ENCODE measurements at places on chromosomes 1 and 21.

DNA sequence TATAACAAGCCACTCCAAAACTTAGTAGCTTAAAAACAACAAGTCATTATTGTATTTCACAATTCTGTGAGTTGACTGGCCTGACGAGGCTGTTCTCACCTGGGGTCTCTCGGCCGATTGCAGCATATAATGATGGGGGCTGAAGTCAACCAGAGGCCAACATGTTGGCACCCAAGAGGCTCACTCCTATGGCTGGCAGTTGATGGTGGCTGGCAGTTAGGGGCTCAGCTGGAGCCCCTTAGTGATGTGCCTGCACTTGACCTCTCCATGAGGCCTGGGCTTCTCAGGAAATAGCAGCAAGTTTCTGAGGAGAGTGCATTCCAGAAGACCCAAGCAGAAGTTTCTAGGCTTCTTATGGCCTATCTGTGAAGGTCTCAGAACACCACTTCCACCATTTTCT lies 459.4 kb downstream of the NPHP4 start:
- no peak for DNase-seq

DNA sequence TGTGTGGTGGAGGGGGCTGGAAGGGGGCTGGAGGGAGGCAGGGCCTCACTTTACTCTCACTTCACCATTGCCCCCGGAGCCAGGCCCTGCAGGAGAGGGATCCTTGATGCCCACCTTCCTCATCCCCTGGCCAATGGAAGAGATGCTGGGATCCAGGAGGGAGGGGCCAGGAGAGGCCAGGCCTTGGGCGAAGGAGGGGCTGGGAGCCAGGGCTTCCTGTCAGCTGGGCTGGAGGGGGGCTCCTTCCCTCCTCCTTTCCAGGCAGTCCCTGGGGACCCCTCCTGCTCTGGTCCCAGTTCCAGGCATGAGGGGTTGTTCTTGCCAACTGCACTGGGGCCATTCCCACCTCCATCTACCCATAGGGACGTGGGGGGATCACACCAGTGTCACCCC lies 5.7 kb downstream of the AHDC1 start:
- no peak for DNase-seq

DNA sequence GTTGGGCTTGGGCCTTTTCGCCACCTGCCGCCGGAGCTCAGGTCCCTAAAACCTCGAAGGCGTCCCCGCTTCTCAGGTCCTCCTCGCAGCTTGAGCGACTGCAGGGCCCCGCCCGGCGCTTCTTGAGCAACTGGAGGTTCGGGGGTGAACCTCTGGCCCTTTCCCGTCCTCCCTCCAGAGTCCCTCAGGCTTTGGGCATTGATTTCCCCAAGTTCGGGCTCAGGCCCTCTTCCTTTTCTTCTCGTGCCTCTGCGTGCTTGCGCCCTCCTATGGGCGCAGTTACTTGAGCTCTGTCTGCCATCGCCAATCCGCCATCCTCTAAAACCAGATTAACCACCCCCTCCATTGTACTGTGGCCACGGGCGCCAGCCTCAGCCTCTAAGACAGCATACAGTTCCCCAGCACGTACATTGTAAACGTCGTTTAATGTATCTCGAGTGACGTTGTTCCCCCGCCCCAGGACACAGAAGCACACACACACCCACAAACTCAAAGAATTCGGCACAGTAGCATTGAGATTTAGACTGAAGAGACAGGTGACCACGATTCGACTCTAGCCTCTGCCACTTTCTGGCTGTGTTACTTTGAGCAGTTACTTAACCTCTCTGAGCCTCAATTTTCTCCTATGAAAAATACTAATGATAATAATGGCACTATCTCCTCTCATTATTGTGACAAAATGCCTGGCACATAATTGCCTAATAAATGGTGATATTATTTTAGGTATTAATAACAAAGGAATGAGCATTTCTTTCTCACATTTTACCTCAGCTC lies 22.6 kb downstream of the BTG2 start:
- DNase-seq: peak; percentile 49

DNA sequence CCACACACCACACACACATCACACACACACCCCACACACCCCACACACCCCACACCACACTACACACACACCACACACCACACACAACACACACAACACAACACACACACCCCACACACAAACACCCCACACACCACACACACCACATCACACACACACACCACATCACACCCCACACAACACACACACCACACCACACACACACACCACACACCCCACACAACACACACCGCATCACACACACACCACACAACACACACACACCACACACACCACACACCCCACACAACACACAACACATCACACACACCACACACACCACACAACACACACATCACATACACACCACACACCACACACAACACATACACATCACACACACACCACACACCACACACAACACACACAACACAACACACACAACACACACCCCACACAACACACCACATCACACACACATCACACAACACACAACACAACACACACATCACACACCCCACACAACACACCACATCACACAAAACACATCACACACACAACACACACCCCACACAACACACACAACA lies 2.4 kb downstream of the LYPD8 start:
- DNase-seq: no peak

GRCh38 chr1:59560807-59561450 lies 253.8 kb upstream of the HOOK1 start:
- no peak for DNase-seq

DNA sequence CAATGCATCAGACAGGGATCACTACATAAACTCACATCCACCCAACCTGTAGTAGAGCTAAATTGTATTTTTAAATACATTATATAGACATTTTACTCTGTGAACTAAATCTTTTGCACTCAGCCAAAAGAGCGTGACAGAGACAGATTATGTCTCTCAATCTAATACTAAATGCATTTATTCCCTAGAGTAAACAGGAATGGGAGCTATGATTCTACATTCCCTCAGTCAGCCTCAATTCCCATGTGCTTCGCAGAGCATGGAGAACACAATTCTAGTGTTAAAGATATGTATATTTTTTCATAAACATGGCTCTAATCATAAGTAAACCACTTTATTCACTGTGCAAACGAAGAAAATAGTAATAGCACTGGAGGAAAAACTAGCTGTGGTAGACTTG lies 16.5 kb downstream of the PIGK start:
- no peak for DNase-seq

DNA sequence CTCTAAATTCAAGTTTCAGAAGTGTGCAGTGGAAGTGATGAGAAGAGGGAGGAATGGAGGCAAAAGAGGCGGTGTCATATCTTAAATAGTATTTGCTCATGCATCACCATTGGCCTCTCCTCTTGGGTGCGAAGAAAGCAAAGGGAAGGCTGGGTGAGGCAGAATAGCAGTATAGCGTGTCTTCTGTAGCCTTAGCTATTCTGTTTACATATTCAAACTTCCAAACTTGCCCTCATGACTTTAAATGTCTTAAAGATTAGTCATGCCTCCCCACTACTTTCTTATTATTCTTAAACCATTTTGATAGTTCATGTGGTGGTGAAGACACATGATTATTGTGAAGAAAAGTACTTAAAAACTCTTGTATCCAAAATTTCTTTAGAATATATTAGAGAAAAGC lies 104.6 kb upstream of the TENT5C start:
- DNase-seq: peak; percentile 70

- DNase-seq: no peak
These were observed 12.7 kb downstream of the COL6A2 start for GRCh38 chr21:46110499-46111192.

DNA sequence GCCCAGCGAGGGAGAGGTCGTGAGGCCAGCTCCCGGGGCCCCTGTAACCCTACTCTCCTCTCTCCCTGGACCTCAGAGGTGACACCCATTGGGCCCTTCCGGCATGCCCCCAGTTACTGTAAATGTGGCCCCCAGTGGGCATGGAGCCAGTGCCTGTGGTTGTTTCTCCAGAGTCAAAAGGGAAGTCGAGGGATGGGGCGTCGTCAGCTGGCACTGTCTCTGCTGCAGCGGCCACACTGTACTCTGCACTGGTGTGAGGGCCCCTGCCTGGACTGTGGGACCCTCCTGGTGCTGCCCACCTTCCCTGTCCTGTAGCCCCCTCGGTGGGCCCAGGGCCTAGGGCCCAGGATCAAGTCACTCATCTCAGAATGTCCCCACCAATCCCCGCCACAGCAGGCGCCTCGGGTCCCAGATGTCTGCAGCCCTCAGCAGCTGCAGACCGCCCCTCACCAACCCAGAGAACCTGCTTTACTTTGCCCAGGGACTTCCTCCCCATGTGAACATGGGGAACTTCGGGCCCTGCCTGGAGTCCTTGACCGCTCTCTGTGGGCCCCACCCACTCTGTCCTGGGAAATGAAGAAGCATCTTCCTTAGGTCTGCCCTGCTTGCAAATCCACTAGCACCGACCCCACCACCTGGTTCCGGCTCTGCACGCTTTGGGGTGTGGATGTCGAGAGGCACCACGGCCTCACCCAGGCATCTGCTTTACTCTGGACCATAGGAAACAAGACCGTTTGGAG lies 23.7 kb upstream of the TNFRSF1B start:
- DNase-seq: no peak

DNA sequence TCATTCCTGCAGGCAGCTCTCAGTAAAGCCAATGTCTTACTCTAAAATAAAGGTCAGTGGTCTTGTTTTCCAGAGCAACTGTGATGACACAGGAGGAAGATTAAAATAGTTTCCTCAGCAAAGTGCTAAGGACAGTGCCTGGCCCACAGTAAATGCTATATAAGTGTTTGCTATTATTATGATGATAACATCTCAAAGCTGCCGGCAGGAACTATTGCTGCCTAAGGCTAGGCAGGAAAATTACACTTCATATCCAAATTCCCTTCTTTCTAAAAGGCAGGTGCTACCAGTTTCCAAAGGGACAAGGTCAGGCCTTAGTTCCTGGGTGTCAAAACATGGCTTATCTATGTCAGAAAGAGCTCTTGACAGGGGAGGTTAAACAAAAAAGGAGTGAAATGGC lies 401.3 kb downstream of the HHAT start:
- DNase-seq: no peak

DNA sequence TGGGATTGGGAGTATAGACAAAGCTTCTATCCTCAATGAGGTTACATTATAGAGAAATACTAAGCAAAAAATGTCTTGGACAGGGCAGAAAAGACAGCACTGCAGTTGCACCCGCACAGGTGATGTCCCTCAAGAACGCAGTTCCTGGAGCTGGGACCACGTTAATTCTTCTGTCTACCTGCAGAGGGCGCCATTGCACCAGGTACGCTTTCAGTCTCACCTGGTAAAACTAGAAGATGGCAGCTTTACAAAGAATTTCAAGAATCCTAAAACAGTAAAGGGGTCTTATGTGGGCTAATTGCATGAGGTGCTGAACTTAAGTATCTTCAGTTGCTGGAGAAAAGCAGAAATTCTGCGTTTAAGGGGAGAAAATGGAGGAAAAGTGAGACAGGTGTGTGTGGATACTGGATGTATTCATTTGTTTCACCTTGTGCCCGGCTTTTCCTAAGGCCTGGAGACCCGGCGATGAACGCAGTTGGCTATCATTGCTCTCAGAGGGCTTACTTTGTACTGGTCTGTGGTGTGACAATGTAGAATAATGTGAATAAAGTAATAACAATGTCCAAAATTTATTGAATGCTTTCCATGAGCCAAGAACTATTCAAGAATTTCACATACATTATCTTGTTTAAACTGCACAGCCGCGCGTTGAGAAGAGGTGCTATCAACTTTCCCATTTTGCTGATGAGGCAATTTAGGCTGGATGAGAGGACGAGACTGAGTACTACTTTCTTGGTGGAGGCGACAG lies 276.3 kb upstream of the GREM2 start:
- DNase-seq: peak; percentile 2
